ENCODE measurements at places on chromosomes 7 and 10.

DNA sequence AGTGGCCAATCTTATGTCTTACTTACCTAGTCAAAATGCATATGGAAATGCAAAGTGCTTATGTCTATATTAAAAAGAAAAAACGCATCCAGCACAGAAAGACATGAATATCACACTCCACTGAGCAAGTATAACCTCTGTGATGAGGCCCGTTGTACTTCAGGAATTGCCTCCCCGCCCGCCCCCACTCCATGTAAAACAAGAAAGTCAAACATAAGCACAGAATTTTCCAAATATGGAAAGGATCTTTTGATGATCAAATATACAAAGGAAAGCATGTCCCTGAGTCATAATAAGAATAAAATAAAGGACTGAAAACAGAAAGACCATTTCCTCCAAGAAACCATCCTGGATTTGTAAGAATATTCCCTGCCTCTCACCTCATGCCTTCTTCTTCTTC, 229.1 kb downstream of the BAMBI start:
- DNase-seq: no peak

DNA sequence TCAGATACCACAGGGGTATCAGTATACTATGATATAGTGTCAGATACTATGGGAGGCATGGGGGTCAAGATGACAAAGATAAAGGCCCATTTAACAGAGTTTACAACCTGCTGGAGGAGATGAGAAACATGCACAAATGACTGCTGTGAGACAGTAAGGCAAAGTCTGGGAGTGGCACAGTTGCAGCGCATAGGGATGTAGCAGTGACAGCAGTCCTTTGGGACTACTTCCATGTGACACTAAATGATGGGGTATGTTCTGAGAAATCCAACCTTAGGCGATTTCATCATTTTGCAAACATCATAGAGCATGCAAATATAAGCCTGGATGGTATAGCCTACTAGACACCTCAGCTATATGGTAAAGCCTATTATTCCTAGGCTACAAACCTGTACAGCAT, 56.8 kb downstream of the CDK1 start:
- no peak for DNase-seq

- DNase-seq: no peak
Observed at GRCh38 chr7:39623732-39624441, 515 bp downstream of the RALA start.

DNA sequence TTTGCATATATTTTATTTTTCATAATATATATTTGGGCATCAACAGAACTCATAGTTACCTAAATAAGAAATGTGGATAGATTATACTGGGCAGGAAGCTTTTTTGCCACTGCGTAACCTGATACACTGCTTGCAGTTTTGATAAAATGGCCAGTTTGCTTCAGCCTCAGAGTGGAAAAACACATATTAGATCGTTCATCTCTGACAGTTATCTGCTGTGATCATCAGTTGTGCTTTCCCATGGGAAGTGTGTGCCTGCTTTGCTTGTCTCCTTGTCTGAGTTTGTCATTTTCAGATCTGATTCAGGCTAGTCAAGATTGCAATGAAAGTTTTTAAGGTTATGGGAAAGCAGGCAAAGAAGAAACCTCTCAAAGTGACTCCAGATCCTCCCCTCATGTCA, 54.0 kb downstream of the ADAM12 start:
- DNase-seq: no peak

GRCh38 chr10:129161150-129161549, 305.9 kb upstream of the MGMT start:
- DNase-seq: peak; percentile 12

DNA sequence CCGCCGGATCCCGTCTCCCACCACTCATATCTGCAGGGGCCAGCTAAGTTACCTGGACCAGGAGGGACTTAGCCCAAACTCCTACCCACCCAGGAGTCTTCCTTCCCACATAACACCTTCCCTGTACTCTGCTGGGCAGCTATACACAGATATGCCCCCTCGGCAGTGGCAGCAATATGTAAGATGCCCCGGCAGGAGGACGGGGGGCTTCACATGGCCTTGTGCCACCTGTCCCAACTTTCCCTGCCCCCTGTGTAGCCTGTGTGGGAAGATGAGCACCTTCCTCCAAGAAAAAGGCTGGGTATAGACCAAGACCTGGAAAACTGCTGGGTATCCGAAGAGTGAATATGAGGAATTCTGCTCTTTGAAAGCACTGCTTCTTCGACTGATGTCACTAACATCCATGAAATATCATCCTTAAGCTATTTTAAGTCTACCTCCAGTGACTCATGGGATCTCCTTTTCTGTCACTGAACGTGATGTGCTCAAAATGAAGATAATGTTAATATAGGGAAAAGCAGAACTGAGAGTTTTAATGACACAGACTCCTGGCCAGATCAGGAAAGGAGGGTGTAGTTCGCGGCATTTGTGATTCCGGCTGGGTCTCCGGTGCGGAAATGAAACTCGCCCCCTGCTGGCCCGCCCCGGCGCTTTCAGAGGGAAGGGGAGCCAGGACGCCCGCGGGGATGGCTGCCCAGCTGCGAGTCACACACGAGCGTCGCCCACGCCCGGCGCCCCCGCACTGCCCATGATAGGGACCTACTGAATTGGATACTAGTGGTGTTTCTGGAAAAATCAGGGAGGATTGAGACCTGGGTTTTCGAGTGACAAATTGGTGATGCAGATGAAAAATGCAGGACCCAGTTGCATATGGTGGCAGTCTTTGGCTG, 256.9 kb upstream of the NFE2L3 start:
- DNase-seq: peak; percentile 74

DNA sequence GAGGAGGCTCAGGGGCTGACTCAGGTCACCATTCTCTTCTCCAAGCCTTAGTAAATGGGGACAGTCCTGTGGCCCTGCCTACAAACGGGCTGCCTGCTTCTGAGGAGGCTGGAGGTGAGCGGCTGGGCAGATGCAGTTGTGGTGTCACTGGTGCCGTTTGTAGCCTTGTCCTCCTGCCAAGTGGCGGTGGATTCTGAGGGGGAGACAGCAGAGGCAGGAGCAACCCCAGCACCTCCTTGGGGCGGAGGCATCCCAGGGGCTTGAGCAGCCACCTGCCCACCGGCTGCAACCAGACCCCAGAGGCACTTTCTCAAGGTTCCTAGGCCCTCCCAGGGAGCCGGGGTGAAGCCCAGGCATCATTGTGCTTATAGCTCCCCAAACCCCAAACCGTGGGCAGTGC, 112.5 kb downstream of the ZMIZ1 start:
- DNase-seq: no peak

DNA sequence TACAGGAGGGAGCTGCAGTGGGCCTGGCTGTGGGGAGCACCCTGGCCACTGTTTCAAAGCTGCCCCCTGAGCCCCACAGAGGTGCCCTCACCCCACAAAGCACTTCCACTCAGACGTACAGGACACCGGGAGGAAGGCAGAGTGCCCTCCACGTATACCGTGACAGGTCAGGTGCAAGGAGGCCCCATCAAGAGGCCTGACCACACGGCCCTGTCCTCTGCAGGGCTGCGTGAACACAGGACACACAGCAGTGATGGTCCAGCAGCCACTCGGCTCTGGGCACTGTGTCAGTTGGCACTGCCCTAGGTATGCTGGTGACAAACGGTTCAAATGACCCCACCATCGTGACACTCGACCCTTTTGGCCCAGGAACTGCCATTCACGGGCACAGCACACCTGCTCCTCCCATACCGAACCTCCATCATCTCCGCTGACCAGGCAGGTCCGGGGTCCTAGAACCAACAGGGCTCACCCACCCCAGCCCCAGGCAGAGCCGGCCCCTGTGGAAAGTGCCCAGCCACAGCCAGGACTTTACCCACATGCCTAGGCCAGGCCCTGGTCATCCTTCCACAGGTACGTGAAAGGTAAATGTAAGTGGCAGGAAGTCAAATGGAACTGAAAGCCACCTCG, 560.9 kb downstream of the PTPRN2 start:
- no peak for DNase-seq

DNA sequence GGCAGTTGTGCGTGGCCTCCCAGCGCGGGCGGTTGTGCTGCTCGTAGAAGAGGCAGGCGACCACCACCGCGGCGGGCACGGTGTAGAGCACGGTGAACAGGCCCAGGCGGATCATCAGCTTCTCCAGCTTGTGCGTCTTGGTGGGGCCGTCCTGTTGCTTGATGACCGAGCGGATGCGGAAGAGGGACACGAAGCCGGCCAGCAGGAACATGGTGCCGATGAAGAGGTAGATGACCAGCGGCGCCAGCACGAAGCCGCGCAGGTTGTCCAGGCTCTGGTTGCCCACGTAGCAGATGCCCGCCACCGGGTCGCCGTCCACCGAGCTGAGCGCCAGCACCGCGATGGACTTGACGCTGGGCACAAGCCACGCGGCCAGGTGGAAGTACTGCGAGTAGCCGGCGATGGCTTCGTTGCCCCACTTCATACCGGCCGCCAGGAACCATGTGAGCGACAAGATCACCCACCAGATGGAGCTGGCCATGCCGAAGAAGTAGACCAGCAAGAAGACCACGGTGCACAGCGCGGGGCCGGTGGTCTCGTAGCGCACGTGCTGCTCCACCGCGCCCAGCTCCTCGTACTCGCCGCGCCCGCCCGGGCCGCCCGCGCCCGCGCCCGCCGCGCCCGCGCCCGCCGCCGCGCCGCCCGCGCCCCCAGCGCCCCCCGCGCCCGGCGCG, 2.2 kb downstream of the FZD8 start:
- DNase-seq: peak; percentile 7

DNA sequence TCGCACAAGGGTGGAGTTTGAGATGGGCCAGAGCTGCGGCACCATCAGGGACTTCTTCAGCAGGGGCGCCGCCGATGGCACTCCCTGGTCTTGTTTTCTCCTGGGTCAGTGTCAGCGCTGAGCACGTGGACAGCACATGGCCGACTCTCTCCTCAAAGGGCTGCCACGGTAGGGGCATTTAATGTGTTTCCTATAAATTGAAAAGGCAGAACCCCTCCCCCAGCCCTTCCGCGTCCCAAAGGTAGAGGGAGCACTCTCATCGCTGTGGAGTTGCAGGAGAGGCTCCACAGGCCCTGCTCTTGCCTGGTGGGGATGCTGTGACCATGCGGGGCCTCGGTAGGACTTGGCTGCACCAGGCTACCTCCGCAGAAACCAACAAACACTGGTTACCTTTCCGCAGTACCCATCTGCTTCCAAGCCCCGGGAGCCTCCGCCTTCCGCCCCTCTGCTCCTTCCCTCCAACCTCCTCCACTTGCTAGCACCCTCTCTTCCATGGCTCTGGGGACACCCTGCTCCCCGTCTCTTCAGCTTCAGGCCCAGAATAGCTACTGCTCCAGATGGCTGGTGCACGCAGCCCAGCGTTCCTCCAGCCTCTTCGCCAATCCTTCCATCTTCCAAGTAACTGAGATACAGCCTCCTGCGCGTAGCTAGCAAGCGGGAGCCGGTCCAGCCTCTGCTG, 166.3 kb upstream of the ADCY1 start:
- DNase-seq: no peak

DNA sequence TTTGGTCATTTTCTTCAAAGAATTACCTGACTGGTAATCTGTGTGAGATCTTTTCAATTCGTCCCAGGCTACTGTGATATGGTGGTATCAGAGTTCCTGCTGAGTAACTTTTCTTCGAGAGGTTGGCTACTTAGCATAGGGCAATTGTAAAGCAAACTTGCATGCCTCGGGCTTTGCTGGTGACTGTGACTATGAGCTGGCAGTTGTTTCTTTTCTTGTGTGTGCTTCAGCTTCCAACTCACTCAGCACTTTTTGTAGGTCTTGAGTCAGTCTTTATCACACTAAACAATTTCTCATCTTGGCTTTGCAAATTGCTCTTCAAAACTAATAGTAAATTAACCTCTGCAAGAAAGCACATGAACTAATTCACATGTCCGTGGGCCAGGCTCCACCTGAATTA, 44.3 kb downstream of the PRR15 start:
- no peak for DNase-seq

DNA sequence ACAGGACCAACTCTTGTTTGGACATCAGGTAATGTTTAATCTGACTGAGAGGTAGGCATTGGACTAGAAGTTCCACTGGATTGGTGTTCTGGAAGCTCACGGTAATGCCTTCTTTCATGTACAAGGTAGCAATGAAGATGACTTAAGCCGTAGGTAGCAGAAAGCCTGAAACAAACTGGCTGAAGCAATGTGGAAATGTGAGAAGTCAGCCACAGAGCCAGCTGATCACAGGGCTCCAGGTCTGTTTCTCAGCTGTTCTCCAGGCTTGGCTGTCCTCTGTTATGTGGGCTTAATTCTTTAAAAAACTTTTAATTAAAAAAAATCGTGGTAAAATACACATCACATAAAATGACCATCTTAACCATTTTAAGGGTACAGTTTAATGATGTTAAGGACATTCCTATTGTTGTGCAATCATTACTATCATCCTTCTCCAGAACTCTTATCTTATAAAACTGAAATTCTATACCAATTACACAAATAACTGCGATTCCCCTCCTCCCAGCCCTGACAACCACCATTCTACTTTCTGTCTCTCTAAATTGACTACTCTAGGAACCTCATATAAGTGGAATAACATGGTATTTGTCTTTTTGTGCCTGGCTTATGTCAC, 101.4 kb upstream of the ZNF32 start:
- no peak for DNase-seq

- DNase-seq: no peak
Observed at GRCh38 chr10:110985497-110986275, 66.3 kb downstream of the SHOC2 start.

GRCh38 chr10:71731791-71732190, 12.2 kb upstream of the C10orf105 start:
- no peak for DNase-seq

GRCh38 chr7:47304727-47305719, 276.9 kb downstream of the TNS3 start:
- no peak for DNase-seq

DNA sequence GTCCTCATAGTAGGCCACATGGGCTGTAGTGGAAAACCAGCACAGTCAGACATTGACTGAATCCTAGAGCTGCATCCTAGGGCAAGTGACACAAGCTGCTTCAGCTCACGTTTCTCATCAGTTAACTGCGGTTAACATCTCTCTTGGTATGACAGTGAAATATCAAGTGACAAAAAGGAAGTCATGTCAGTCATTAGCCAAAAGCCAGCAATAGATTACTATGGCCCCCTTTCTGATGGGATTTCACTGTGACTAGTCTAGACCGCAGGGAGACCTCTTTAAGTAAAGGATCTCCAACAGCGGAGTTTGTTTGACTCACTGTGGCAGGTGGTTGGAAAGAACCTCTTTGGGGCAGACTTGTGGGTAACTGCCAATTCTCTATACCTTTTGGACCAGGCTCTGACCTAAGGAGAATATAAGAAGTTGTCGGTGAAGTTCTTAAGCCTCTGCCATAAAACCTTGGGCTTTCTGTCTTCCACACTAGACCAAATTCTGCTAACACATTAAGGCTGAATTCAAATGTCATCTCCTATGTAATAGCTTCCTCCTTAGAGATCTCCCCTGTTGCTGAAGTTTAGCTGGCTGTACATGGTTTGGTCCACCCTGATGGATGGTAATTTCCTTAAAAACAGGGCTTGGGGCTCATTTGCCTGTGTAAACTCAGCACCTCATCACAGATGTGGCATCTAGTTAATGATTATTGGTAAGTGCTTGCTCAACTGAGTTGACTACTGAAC, 115.3 kb downstream of the SGMS1 start:
- DNase-seq: no peak

Data from activated naive CD8-positive, alpha-beta T cell treated with anti-CD3 and anti-CD28 coated beads, Interleukin-2, amount 50 U/mL, for 24 hours (primary cell).